Stimulated activated CD4-positive, alpha-beta T cell treated with anti-CD3 and anti-CD28 coated beads, Interleukin-1b, Interleukin-23, amount 100 ng/mL, for 1 hour (primary cell): ENCODE measurements at places on chromosomes 6 and 20.

DNA sequence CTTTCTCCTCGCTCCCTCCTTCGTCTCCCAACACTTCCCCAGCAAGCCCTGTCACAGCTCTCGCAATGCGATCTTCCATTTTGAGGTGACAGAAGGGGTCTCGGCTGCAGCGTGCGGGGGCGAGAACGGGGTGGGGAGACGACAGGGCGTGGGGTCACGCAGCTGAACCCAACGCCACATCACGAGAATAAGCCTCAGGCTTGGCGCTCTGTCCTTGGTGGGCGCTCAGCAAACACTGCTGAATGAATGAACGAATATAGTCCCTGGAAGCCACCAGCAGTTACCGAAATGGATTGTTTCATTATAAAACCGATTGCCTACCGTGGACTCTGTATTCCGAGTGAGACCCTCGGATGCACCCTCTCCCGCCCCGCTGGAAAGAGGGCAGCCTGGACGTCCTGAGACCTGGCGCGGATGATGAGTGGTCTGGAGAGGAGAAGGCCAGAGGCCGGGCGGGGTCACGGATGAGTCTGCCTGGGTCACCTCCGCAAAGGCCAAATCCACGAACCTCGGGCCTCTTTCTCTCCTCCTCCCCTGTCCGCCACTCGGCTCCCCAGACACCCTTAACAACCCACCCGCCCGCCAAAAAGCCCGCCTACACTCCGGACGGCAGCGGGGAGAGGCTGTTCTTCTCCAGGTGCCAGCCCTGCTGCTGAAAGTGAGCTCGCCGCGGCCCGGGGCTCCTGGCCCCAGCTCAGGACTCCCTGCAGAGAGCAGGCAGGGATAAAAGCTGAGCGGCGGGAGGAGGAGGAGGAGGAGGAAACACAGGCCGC is 3.7 kb downstream of the NRN1 start:
- no peak for DNase-seq

DNA sequence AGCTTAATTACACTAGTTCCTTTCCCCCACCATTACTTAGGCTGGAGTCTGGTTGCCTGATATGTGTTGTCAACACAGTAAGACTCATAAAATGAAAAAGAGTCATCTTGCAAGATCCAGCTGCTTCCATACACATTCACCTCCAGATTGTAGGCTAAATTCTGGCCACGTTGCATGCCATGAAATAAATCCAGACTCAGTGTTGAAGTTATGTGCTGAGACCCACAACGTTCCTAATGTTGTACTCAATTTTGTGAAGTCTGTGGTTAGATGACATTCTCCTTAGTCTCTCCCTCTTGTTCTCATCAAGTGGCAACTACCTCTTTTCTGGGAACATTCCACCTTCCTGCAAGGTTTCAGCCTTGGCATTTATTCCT is 212.3 kb downstream of the LMBRD1 start:
- no peak for DNase-seq

DNA sequence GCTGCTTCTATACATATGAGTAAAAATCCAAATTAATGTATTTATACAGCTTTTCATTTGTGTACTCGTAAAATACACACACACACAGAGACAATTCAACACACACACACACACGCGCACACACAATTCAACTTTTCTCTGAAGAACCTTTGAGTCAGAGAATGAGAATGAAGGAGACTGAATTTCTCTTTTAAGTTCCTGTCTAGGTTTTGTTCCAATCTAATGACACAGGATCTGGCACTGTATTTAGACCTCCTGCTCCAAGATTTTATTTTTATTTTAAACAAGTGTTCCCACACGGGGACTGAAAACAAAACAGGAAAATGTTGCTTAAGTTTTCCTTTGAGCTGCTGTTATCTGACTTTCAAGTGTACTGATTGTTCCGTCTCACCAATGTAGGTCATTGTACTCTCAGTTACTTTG is 250.8 kb downstream of the LAMA2 start:
- no peak for DNase-seq

GRCh38 chr20:40892642-40893041 is 136.0 kb upstream of the TOP1 start:
- DNase-seq = no peak

DNA sequence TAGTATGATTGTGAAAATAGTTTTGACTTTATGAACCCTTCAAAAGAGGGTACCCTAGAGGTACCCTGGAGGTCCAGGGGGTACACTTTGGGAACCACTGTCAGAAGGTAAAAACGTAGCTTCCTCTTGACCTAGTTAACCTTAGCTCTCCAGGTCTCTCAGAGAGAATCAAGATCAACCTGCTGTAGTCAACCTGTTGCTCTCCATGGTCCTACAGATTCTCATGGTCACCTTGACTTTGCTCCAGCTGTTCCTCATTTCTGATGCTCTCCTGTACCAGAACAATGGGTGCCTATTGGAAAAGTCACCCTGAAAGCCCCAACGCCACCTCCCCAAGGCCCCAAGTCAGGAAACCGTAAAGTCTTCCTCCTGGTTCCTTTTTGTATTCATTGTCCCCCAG is 294.4 kb upstream of the CDH4 start:
- DNase-seq = no peak

DNA sequence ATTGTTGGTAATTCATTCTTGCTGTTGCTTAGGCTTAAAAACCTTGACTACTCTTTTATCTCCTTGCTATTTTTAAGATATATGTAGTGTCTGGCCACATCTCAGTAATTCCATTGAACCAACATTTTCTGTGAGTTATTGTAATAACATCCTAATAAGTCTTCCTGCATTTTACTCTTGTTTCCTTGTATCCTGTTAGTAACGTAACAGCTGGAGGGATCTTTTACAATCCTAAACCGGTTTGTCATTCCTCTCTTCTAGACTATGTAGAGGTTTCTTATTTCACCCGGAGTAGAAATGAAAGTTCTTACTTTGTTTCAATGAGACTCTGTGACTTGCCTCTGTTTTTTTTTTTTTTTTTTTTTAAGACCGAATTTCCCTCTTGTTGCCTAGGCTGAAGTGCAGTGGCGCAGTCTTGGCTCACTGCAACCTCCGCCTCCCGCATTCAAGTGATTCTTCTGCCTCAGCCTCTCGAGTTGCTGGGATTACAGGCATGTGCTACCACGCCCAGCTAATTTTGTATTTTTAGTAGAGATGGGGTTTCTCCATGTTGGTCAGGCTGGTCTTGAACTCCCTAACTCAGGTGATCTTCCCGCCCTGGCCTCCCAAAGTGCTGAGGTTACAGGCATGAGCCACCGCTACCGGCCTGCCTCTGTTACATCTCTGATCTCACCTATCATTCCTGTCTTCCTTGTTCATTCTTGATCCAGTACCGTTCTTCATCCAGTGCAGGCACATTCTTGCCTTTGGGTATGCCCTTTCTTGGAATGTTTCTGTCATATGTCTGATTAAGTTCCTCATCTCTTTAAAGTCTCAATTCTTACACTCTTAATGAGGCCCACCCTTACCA is 44.7 kb downstream of the NCOA3 start:
- no peak for DNase-seq

GRCh38 chr6:3419624-3420272 is 37.1 kb downstream of the SLC22A23 start:
- DNase-seq = no peak

GRCh38 chr6:90403489-90404381 is 107.1 kb upstream of the BACH2 start:
- no peak for DNase-seq
